Skeletal muscle cell (primary cell): ENCODE measurements at places on chromosomes 11 and 22.

GRCh38 chr11:126189109-126189929 lies 22.1 kb downstream of the RPUSD4 start:
- DNase-seq: no peak

GRCh38 chr11:73347067-73347466 lies 29.1 kb upstream of the RELT start:
- DNase-seq: no peak

DNA sequence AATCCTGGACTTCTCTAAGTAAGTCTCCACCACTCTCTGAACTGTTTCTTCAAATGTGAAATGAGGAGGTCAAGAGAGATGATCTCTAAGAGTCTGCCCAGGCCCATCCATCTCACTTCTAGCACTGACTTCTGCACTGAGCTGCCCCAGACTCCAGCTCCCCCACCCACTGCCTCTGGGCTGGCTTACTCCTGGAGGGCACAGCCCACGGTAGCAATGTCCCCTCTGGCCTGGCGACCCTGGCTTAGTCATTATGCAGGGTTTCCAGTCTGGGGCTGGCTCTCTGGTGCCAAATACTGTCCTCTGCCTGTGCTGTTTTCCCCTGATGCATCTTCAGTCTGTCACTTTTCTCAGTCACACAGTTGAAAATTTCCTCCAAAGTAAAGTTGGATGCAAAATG lies 60.9 kb downstream of the PKNOX2 start:
- DNase-seq: no peak

GRCh38 chr11:120925944-120926343 lies 98.0 kb upstream of the TBCEL start:
- no peak for DNase-seq

DNA sequence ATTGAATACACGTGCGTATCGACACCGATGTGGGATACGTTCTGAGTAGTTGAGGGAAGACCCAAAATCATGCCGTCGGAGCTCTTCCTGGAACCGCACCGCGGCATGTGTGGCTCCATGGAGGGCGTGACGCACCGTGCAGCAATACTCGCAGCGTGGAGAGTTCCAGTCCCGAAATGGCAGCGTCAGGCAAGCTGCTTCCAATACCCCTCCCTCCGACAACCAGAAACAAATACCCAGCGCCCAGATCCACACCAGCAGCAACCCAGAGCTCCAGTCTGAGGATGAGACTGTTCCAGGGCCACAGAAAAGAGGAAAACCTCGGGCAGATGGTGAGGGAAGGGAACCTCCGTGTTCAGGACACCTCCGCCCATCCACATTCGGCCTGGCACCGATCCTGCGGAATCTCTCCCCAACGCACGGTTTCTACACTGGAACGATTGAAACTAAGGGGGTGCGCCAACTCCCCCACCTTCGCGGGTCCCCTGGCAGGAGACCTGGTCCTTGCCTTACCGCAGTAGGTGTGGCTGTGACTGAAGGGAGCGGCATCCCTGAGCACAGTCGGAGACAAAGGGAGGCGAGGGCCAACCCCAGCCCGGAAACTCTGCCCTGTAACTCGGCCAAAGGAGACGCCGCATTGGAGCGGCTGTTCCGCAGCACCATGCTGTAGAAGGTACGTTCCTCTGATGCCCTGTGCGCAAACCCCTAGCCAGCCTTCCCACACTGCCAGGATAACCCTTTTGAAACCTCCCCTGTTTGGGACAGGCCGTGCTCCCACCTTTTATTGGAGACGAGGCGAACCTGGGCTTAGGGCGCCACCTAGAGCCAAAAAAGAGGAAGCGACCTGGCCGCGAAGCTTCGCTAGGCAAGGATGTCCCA lies 28.2 kb downstream of the DBX1 start:
- no peak for DNase-seq

DNA sequence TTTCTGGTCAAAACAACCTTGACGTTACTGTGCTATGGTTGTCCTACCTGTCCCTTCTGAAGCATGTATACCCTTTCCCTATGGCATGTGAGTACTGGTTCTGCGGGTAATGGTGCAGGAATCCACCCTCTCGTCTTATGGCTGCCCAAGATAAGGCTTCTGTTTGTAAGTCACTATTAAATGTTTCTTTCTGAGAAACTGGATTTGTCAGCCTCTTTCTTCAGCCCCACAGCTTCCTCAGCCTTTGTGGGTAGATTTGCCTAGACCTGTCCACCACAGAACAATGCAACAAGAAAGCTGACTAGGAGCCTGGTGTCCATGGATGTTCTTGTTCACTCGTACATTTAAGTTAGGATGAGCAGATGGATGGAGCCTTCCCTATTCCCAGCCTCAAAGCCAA lies 14.4 kb downstream of the MMP7 start:
- DNase-seq: no peak
